Fibroblast of lung (primary cell): ENCODE measurements at places on chromosomes 2 and 18. TPM values are rescaled to one million over a fixed set of nuclear protein-coding genes. Genes with fewer than 3 reads are reported as not detected.
A peak's percentile ranks its signal among the peaks of the same experiment; 100 is the strongest.

DNA sequence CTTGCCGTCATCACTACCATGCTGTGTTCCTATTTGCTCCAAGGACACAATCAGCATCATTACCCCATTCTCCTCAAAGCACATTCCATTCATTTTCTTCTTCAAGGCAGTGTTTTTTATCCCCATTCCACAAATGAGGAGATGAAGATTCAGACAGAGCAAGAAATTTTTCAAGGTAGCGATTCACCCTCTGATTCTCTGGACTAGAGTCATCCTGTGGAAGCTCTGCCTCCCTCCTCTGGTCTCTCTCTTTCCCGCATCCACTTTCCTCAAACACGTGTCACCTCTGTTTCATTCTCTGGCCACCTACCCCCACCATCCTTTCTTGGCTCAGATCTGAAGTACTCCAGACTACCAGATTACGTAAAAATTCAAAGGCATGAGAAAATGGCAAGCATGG lies 297.9 kb downstream of the SOX11 start:
- no peak for DNase-seq

- no peak for DNase-seq
These were observed 7.2 kb downstream of the GAD1 start for GRCh38 chr2:170823898-170824215.

- DNase-seq, result no peak
These were observed 164.8 kb upstream of the KLHL14 start for GRCh38 chr18:32937597-32937996.

- DNase-seq, result peak; percentile 90
These were observed 266.5 kb downstream of the HRH4 start for GRCh38 chr18:24726727-24727492.

GRCh38 chr18:76824754-76825153 lies 2.4 kb downstream of the ZNF236 start:
- no peak for DNase-seq

DNA sequence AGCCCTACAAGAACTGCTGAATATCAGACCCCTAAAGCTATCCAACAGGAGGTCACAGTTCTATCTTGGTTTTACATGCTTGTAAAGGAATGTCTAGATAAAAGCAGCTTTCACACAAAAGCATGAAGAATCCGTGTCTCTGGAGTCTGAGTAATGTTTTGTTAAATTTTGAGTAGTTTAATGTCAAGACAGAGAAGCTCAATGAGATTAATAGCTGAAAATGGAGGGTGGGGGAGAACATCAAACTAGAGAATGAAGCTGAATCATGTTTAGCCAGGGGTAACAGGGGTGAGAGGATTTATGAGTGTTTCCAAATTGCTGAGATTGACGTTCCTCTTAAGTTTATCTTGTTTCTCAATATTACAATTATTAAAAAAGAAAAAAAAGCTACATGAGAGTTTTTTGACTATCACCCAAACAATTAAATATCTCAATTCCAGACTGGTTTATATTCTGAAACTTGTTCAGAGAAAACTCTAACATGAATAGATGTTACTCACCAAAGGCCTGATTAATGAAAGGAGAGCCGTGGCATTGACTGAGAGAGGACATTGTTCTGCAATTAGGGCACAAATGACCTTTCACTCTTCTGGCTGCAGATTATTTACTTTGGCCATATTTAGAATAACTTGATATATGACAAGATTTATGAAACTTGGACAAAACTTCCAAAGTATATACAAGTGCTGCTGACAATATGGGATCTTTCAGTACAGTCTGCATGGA lies 266.4 kb upstream of the ETAA1 start:
- DNase-seq, result peak; percentile 95

- no peak for DNase-seq
These were observed 478.5 kb upstream of the DDX18 start for GRCh38 chr2:117335967-117336366.

GRCh38 chr18:13611601-13612195 lies 114.7 kb downstream of the FAM210A start:
- peak; percentile 42 for DNase-seq

GRCh38 chr18:11775436-11776174 lies 75.6 kb upstream of the CHMP1B start:
- DNase-seq, result no peak

DNA sequence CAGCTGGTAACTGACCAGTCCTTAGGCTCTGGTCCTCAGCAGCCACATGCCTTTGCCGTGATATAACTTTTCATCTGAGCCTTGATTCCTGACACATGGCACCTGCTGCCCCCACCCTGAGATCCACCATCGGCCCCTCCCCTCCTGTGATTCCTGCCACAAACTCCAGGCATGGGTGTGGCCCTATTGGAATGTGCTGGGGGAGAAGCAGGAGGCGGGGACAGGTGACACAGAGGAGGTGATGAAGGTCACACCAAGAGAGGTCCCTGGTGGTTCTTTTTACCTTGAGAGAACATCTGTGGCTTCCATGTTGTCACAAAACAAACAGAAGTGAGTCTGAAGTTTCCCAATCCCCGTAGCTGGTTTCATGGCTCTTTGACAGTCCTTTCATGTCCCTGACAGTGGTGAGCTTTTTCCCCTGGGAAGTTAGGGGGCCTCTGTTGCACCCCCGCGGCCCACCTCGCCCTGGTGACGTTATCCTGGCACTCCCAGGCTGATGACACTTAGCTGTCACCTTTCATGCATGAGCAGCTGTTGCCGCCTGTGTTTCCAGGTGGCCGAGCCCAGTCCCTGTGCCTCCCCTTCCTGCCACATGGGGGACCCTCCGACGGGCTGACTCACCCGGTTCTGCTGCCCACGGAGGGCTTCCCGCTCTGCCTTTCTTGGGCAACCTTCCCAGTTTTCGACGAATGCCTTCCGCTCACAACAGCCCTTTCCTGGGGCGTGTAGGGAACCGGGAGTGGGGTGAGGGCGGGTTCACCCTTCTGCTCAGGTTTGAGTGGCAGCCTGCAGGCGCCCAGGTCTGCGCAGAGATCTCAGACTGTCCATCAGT lies 66.3 kb upstream of the GLI2 start:
- peak; percentile 53 for DNase-seq

GRCh38 chr2:144011098-144011497 lies 508.8 kb downstream of the ZEB2 start:
- no peak for DNase-seq

GRCh38 chr2:203584784-203585183 lies 49.7 kb upstream of the RAPH1 start:
- DNase-seq, result no peak

- DNase-seq, result no peak
These were observed 181.7 kb upstream of the SIX3 start for GRCh38 chr2:44759823-44760222.

- peak; percentile 82 for DNase-seq
These were observed 42.0 kb downstream of the CCDC148 start for GRCh38 chr2:158414538-158414937.

GRCh38 chr2:43157506-43158246 lies 68.7 kb downstream of the ZFP36L2 start:
- no peak for DNase-seq

DNA sequence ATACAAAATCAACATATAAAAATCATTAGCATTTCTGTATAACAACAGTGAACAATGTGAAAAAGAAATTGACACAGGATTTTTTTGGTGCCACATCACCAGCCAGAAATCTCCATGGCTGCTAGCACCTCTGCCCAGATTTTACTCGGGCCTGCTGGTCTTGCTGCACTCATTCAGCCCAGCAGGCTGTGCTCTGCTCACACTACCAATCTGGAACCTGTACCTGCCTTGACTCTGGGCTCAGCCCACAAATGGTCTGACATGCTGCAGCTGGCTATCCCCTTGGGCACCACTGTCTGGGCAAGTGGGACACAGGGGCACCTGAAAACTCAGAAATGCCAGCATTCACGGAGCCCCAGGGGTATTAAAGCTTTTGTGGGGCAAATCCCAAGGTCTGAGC lies 392.5 kb upstream of the NRXN1 start:
- DNase-seq, result no peak

Gene ALPP
- total RNA-seq, result not detected in 2 replicates

Gene GPR39
- 0.26 and 1.3 TPM in 2 replicates for total RNA-seq

Gene RGPD4
- under 0.01 TPM in 1 of 2 replicates, not detected in the other for total RNA-seq

Gene FTCDNL1
- 2.3 and 3.6 TPM in 2 replicates for total RNA-seq

Gene SLC9A4
- not detected in 2 replicates for total RNA-seq

Gene TGFA
- not detected in 2 replicates for total RNA-seq
